ENCODE measurements at places on chromosomes 4 and X.

DNA sequence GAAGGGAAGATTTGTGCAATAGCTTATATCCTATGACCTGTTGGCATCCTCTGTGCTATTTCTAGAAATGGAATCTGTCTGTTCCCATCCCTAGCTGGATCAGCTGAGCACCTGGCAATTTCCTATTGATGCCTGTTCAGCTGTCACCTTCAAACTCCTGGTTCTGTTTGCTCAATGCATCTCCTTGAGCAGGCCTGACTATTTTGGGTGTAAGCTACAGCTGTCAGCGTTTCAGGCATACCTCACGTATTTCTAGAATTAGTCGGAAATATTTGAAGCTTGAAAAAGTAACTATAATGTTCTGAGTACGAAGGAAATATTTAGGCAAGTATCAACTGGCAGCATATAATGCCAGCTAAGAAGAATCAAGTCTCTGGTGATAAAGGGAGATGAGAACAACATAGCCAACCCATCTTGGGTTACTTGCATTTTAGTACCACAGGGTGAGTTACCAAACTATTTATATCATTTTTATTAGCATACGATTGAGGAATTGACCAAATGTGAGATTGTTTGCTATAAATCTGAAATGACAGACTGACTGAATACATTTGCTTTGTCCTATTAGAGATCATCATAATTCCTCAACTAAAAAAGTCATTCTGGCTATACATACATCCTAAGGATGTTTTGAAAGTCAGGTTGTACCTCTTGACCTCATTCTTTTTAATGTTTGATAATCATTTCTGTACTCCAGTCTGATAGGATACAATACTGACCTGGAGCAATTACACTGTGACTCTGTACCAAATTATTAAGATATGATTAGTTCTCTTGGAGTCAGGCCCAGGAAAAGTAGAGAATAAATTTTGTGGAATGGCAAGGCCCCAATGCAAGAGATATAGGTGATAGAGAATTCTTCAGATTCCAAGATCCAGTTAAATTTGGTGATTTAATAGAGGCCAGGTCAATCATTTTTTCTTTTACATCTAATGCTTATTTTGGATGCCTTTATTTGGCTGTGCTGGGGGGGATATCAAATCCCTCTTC lies 36.4 kb upstream of the PLAC1 start:
- no peak for DNase-seq

- no peak for DNase-seq
Observed at GRCh38 chr4:52825460-52826090, 36.5 kb upstream of the RASL11B start.

GRCh38 chrX:31376408-31377022 lies 304.7 kb upstream of the FTHL17 start:
- DNase-seq, result no peak

DNA sequence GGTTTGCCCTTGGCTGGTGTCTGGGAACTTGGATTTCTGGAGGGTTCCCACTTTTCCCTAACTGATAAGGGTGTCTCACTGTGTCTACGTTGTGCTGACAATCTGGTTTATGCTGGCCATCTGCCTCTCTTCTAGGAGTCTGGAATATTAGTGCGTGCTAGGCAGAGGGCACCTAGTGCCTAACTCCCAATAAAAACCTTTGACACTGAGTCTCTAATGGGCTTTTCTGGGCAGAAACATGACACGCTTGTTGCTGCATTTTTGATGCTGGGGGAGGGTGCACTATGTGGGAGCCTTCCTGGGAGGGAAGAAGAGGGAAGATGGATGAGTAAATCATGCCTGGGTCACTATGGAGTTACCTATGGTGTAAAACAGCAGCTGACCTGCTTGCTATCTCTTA lies 16.3 kb upstream of the ZNF41 start:
- DNase-seq, result no peak

GRCh38 chr4:25687773-25688172 lies 32.1 kb downstream of the SLC34A2 start:
- DNase-seq, result no peak

- no peak for DNase-seq
Observed at GRCh38 chrX:40964633-40965586, 120.3 kb upstream of the USP9X start.

GRCh38 chrX:123093792-123094191 lies 90.3 kb upstream of the GRIA3 start:
- no peak for DNase-seq

DNA sequence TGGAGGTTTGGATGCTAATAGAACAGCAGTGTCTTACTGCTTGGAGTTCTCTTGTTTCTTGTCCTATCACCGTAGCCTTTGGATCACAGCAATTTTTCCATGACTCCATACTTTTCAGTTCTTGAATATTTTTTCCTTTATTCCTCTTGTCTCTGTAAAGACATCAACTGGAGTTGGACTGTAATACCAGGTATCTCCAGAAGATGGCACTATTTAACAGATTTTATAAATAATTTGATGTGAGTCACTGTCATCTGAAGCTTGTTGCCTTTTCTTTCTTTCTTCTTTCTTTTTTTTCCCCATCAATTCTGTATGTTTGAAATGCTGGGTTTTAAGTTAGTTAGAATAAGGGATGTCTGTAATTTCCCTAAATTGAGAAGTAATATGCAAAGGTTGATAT lies 24.1 kb downstream of the HPRT1 start:
- no peak for DNase-seq

DNA sequence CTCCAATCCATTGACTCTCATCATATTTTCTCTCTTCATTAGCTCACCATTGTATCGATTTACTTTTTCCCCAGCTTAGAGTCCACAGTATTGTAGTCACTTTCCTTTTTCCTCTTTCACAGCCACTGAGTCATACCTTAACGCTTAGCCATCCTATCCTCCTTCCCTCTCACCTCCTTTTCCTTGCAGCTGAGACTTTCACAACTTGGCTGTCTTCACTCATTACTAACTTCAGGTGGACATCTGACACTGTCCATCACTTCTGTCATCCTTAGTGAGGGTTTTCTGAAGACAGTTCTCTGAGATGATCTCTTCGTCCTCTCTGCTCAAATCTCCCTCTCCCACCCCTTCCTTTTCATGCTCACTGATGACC lies 70.5 kb upstream of the ESX1 start:
- no peak for DNase-seq

GRCh38 chr4:1021386-1022050 lies 10.1 kb downstream of the FGFRL1 start:
- DNase-seq, result no peak

- no peak for DNase-seq
Observed at GRCh38 chrX:9456250-9457074, 8.4 kb upstream of the TBL1X start.

DNA sequence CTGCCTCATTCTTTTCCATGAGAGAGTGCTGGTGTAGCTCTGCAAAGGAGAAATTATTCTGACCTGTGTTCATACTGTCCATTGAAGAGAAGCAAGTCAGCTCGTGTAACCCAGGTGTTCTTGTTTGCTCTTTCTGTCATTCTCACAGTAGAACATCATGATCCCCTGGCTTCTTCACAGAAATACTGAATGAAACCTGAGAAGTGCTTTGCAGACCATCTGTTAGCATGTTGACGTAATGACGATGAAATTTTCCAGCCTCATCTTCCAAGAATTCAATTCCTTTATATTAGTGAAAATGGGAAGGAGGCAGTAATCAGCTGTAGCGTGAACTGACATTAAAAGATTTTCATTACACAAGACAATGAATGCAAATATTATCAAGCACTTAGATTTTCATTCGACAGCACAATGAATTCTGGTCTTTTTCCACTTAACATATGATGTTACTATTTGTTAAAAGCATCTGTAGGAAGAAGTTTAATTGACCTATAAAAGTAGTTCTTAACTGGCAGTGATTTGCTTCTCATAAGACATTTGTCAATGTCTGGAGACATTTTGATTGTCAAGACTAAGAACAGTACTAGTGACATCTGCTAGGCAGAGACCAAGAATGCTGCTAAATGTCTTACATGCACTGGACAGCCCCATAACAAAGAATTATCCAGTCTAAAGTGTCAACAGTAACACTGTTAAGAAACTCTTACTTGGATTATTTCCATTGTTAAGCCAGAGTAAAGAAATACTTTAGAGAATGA lies 246.3 kb downstream of the BANK1 start:
- no peak for DNase-seq

DNA sequence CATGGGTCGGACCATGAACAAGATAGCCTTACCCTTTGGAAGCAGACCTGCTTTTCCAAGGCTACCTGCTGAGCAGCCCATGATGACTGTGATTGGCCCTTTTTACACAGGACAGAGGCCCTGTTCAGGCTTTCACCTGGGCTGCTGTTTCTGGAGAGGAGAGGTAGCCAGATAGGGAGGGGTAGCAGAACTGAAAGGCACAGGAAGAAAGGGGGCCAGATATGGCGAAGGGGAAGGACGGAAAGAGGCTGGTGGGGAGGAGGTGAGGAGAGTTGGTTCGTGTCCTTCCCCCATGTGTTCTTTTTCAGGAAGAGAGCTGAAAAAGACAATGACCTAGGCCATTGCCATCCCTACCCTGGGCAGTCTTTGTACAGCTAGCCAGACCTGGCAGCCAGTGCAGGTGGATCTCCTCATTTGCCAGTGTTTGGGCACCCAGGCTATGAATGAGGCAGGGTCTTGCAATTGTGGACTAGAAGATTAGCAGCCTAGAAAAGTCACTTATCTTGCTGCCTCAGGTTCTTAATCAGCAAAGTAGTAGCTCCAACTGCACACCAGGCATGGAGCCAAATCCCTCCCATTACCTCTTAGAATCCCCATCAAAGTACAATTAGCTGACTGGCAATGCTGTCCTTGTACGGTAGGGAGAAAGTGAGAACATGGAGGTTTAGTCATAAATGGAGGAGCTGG lies 139.6 kb downstream of the AMMECR1 start:
- no peak for DNase-seq

- DNase-seq, result no peak
Observed at GRCh38 chrX:18003876-18004275, 142.8 kb upstream of the RAI2 start.

- no peak for DNase-seq
Observed at GRCh38 chrX:142503967-142504643, 299.0 kb upstream of the MAGEC2 start.

- DNase-seq, result no peak
Observed at GRCh38 chr4:47075262-47075661, 43.9 kb downstream of the GABRB1 start.

DNA sequence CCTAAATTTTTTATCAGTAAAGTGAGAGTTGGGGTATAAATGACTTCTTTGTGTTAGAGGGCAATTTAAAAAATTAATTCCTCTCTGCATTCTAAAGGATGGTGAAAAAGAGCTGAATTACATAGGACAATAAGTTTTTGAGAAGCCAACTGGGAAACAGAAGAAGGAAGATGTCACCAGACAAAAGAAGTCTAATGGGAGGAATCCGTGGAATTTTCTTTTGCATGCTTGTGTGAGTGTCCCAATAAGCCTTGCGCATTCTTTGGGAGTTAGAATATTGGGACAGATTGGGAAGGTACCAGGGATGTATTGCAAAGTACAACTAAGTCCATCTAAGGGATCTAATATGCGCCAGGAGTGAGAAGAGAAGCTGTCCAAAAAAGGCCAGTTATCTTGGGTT lies 35.1 kb upstream of the NR3C2 start:
- no peak for DNase-seq

DNA sequence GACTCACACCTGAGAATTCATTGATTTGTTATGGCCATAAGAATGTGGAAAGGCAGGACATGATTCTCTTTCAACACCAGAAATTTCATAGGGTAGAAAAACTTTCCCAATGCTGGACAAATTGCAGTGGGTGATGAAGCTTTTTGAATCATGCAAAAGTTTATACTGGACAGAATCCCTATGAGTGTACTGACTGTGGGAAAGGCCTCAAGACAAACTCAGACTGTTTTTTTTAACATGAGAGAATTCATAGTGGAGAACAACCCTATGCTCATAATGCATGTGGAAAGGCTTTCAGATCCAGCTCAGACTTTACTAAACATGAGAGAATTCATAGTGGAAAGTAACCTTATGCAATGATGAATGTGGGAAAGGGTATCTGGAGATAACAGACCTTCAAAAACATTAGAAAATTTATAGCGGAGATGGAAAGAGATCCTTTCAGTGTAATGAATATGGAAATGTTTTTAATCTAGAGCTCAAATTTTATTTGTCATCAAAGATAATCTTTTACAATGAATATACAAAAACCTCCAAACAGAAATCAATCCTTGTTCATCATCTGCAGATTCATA lies 36.2 kb upstream of the MAGED1 start:
- DNase-seq, result no peak

- DNase-seq, result no peak
Observed at GRCh38 chr4:184359888-184360287, 114.5 kb downstream of the IRF2 start.

GRCh38 chrX:69060631-69061408 lies 104.4 kb downstream of the PJA1 start:
- DNase-seq, result no peak

DNA sequence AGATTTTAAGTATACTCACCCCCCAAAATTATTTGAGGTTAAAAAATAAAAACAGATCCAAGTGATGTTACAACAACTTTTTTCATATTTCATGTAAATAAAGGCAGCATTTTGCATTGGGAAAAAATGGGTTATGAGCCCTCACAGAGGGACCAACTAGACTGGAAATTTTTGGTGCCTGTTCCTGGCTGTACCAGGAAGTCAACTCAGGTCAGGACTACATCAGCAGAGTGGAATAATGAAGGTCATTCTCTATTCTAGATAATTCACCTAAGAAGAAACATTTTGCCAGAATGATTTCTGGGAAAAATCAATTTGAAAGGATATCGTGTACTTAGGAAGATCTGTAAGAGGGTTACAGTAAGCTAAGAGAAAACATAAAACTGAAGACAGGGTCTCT lies 66.8 kb downstream of the CORIN start:
- DNase-seq, result no peak

DNA sequence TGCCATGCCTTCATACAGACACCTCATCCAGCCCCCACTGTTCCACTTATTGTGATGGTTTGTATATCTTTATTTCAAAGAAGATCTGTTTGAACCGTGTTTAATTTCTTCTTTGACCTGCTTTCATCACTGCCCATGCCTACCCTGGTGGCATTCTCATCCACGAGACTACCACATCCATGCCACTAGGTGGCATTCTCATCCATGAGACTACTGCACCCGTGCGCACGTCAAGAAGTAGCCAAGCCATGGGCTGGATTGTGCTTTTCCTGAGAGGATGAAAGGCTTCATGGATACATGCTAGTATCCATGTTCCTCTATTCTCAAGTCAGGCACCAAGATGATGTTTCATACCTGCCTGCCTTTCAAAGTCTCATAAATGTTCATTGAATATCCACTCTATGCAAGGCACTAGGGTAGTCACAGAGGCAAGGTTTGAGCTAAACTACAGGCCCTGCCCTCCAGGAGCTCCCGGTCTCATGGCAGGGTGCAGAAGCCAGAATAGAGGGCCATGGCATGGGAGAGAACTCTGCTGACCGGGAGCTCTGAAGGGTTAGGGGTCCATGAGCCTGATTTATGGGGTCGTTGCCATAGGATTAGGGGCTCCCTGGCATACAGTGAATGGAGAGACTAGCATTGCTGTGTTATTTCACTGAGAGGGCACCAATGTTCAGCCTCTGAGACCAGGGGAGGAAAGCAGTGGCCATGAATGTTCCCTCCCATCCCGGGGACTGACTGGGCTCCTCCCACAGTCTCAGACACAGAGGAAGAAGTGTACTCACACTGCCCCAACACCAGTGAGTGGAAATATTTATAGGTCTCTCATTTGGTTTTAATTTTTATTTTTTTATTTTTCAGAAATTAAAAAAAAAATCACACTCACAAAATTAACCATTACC lies 24.8 kb upstream of the EOLA2 start:
- no peak for DNase-seq

GRCh38 chrX:31480696-31481095 lies 408.9 kb upstream of the FTHL17 start:
- DNase-seq, result no peak

All from T follicular helper cell (primary cell).